ENCODE measurements at places on chromosomes 2 and 18. TPM values are rescaled to one million over a fixed set of nuclear protein-coding genes. Genes with fewer than 3 reads are reported as not detected.

The SIX2 gene
- polyA plus RNA-seq = not detected

The AQP12B gene
- not detected for polyA plus RNA-seq

The UCN gene
- 0.84 TPM for polyA plus RNA-seq

The GKN2 gene
- polyA plus RNA-seq = not detected

The ADRA2B gene
- polyA plus RNA-seq = not detected

The CYP1B1 gene
- 0.04 TPM for polyA plus RNA-seq

The PLGLB1 gene
- polyA plus RNA-seq = 2.2 TPM

The CRYGD gene
- not detected for polyA plus RNA-seq

The CXCR4 gene
- 1,556 TPM for polyA plus RNA-seq

The TTN gene
- polyA plus RNA-seq = 0.22 TPM

The IL36A gene
- not detected for polyA plus RNA-seq

The DARS1 gene
- 230 TPM for polyA plus RNA-seq

The CYP27A1 gene
- polyA plus RNA-seq = not detected

The HOXD8 gene
- polyA plus RNA-seq = not detected

The COL6A3 gene
- polyA plus RNA-seq = not detected

The DRC1 gene
- polyA plus RNA-seq = not detected

The GATA6 gene
- not detected for polyA plus RNA-seq

The TXNDC2 gene
- polyA plus RNA-seq = not detected

The DYSF gene
- polyA plus RNA-seq = not detected

The SPHKAP gene
- polyA plus RNA-seq = not detected

The RABL2A gene
- 10.6 TPM for polyA plus RNA-seq

The GAD1 gene
- not detected for polyA plus RNA-seq

The ITGB6 gene
- polyA plus RNA-seq = not detected

The REG1B gene
- polyA plus RNA-seq = not detected

The FKBP7 gene
- 2.2 TPM for polyA plus RNA-seq

The CAB39 gene
- 80.8 TPM for polyA plus RNA-seq

The NABP1 gene
- 14.6 TPM for polyA plus RNA-seq

The PLCD4 gene
- not detected for polyA plus RNA-seq

The RETSAT gene
- 20.8 TPM for polyA plus RNA-seq

The HTR2B gene
- polyA plus RNA-seq = 0.10 TPM

The MORN2 gene
- 5.9 TPM for polyA plus RNA-seq

The NGEF gene
- polyA plus RNA-seq = not detected

Data from CD4-positive, alpha-beta memory T cell (primary cell).